Activated CD8-positive, alpha-beta memory T cell treated with anti-CD3 and anti-CD28 coated beads, Interleukin-2, amount 10 ng/mL, durations not matched to agents 7 days and 5 days (primary cell): ENCODE measurements at places on chromosomes 2 and 18.

DNA sequence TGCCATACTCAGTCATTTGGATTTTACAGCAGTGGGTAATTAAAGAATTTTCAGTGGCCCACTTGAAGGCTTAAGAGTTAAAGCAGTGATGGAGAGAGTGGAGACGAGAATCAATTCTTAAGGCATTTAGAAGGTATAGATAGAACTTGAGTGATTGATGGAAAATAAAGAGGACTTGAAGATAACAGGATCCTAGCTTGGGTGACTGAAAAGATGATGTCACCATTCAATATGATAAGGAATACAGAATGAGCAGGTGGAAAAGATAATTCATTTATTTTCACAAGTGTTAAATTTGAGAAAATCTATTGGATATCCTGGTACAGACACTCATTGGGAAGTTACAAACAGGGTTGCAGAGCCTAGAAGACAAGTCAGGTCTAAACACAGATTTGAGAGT is 35.2 kb downstream of the XRCC5 start:
- no peak for DNase-seq

- no peak for DNase-seq
Observed at GRCh38 chr2:48180557-48180956, 274.3 kb upstream of the FBXO11 start.

DNA sequence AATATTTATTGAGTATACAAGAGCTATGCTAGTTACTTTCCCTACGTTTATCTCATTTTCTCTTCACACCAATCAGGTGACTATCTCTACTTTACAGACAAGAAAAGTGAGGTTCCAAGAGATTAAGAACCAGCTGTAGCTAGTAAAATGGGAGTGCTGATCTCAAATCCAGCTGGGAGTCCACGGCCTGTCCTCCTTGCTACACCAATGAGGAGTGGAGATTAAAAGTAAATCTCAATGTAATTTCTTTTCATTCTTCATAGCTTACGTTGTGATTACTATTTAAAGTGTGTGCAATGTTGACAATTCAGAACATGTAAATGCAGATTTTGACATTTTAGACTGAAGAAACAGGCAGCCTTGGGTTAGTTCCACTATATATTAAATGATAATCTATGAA is 53.9 kb upstream of the NRP2 start:
- no peak for DNase-seq

- no peak for DNase-seq
Observed at GRCh38 chr2:75596784-75597183, 36.0 kb upstream of the EVA1A start.

DNA sequence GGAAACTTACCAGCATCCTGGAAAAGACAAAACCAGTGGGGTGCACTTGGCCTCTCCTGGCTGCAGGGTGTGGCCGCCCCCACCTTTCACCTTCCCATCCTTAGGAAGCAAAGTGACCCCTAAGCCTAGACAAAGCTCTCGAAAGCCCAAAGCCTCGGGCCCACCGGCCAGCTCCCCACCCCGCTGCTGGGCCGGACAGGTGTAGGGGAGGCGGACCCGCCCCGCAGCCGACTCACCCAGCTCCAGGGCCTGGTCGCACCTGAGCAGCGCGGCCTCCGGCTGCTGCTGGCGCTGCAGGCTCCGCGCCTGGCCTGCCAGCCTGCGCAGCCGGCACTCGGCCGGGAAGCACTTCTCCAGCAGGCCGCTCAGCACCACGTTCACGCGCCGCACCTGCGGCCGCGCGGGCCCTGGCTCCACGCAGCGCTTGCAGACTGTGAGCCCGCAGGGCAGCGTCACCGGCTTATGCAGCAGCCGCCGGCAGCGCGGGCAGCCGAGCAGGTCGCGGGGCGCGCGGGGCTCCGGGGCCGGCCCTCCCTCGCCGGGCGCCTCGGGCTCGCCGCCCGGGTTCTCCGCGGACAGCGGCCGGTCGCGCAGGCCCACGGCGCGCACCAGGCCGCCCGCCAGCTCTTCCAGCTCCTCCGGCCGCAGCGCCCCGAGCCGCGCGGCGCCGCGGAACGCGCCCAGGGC is 979 bp downstream of the LONRF2 start:
- DNase-seq: no peak

GRCh38 chr2:66489436-66489835 is 54.5 kb downstream of the MEIS1 start:
- DNase-seq: no peak

GRCh38 chr2:170332676-170333402 is 154.9 kb downstream of the MYO3B start:
- DNase-seq: no peak

- no peak for DNase-seq
Observed at GRCh38 chr18:56921896-56922480, 224.9 kb upstream of the BOD1L2 start.

DNA sequence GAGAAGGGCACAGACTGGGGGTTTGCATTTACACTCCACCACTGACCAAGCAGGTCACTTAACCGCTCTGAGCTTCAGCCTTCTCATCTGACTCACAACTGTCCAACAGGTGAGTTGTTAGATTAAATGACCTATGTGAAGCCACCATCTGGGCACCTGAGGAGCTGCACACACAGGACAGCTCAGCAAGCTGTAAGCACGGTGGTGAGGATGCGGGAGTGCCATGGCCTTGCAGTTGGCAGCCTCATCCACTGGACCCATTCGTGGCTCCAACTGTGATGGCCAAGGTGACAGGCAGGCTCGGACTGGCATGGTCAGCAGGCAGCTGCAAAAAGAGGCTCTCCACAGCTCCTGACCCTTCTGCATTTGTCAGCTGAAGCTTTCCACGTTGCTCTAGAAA is 23.3 kb upstream of the AMMECR1L start:
- DNase-seq: no peak

GRCh38 chr2:240166191-240166590 is 25.7 kb upstream of the OTOS start:
- no peak for DNase-seq

- DNase-seq: no peak
Observed at GRCh38 chr2:70656421-70657010, 102.9 kb upstream of the TGFA start.

DNA sequence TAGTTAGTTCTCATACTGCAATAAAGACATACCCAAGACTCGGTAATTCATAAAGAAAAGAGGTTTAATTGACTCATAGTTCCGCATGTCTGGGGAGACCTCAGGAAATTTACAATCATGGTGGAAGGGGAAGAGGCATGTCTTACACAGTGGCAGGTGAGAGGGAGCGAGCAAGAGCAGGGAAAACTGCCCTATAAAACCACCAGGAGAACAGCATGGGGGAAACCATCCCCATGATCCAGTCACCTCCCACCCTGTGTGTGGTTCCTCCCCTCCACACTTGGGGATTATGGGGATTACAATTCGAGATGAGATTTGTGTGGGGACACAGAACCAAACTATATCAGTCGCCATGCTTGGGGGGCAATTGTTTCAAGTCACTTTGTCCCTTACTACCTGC is 1.1 kb upstream of the SSB start:
- no peak for DNase-seq

DNA sequence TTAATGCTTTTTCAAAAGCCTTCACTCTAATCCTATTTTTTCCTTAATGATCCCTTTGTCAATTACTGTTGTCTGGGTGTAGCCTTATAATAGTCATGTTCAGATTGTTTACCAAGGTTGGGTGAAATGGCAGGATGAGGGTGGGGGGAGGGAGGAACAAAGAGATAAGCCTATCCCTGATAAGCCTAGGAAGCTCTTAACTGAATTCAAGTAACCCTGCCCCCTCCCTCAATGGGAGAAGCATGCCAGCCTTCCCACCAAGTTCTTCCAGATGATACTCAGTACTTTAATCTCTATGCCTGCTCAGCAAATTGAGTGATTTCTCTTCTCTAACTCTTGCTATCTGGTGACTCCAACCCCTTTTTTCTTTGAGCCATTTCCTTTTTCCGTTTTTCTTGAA is 180.3 kb upstream of the ETAA1 start:
- no peak for DNase-seq

- no peak for DNase-seq
Observed at GRCh38 chr2:50379351-50379750, 652.6 kb downstream of the NRXN1 start.
